IPS DF 6.9 (cell line): ENCODE measurements at places on chromosomes 1 and 21.

- no peak overlapping the region for H3K27ac ChIP-seq
- no peaks in the 10 kb centered on the region for H3K4me1 ChIP-seq
- no peaks in the 10 kb centered on the region for H3K36me3 ChIP-seq
- H3K27me3 ChIP-seq = no peaks in the 10 kb centered on the region
These were observed 116.5 kb downstream of the TBX15 start for GRCh38 chr1:118871582-118872171.

GRCh38 chr1:92376345-92376744 is 77.5 kb downstream of the RPAP2 start:
- H3K4me3 ChIP-seq = no peak overlapping the region
- DNase-seq = no peak
- no peak overlapping the region for H3K27ac ChIP-seq
- H3K4me1 ChIP-seq = no peaks in the 10 kb centered on the region

DNA sequence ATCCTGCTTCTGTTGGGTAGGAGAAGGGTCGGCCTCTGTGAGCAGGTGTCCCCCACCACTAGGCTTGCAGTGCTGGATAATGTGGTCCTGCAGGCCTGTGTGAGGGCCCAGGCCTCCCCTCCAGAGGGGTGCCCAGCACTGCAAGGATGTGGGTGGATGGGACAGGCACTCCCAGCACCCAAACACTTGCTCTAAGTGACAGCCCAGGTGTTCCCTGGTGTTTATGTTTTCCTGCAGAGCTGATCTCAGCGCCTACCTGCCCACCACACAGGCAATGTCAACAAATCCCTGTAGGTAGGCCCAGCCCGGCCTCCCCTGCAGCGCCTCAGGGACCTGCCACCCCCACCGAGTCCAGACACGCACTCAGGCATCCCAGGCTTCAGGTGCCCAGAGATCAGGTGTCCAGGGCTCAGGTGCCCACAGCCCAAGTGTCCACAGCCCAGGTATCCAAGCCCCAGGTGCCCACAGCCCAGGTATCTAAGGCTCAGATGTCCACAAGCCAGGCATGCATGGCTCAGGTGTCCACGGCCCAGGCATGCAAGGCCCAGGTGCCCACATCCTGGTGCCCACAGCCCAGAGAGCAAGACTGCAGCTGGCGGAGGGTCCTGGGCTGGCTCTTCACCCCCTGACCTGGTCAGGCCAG is 59.2 kb downstream of the WNT9A start:
- H3K27me3 ChIP-seq = no peaks in the 10 kb centered on the region
- peaks cover 9% of the 10 kb centered on the region for H3K4me1 ChIP-seq
- no peak overlapping the region for H3K27ac ChIP-seq
- H3K4me3 ChIP-seq = no peak overlapping the region

DNA sequence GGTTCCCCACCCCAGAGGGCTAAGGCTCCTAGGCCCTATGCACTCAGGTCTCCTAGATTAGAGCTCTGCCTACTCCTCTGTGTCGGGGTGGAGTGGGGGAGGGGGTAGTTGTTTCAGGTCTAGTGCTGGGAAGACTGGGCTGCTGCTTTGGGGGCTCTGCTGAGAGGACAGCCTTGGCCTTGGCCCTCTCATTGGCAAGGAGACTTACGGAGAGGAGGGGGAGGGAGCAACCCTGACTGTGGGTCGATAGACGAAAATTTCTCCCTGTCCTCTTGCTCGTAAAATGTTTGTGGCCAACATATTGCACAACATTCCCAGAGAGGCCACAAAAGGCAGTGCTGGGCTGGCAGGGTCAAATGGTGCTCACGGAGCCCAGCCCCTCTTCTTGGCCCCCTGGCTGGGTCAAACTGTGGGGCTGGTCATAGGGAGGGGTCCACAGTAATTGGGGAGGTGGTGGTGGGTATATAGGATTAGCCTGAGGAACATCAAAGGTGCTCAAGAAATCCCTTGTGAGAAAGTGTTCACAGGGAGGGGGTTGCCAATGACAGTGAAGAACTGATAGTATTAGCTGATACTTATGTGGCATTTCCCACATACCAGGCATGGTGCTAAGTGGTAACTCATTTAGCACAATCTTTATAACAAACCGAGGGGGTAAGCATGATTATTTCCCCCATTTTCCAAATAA is 8.5 kb upstream of the DMBX1 start:
- H3K36me3 ChIP-seq = no peaks in the 10 kb centered on the region
- peaks cover 20% of the 10 kb centered on the region for H3K27me3 ChIP-seq
- H3K4me1 ChIP-seq = peaks cover 14% of the 10 kb centered on the region
- no peak overlapping the region for H3K27ac ChIP-seq
- DNase-seq = no peak
- H3K4me3 ChIP-seq = no peak overlapping the region

GRCh38 chr1:67166196-67166595 is at the start of gene IL23R:
TSS of gene IL23R (plus strand) at chr1:67166454. CDS start at chr1:67168121, 1,667 bp downstream.
- no peak for DNase-seq
- H3K36me3 ChIP-seq = no peaks in the 10 kb centered on the region
- H3K27ac ChIP-seq = no peak within 1 kb of the TSS
- no peaks in the 10 kb centered on the region for H3K4me1 ChIP-seq
- H3K4me3 ChIP-seq = no peak within 1 kb of the TSS

- no peaks in the 10 kb centered on the region for H3K36me3 ChIP-seq
- H3K4me1 ChIP-seq = peaks cover 2% of the 10 kb centered on the region; the same call in 1 of the 2 replicates
- H3K4me3 ChIP-seq = no peak overlapping the region; the same call in 1 of the 2 replicates
- no peak for DNase-seq
- no peak overlapping the region for H3K27ac ChIP-seq
These were observed 749 bp downstream of the SDCCAG8 start for GRCh38 chr1:243256590-243256989.

DNA sequence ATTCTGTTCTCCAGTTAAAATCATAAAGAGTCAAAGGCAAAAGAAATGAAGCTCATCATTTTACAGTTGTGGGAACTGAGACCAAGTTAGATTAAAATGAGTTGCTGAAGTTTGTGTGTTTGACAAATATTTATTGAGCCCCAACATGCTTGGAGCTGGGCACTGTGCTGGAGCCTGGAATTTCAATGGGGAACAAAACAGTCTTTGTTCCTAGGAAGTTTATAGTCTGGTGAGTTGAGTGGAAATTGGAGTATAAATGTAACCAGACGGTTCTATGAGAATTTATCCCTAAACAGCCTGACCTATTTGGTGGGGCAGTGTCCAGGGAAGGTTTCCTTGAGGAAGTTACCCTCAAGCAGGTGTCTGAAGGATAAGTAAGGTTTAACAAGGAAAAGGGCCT is 294.4 kb downstream of the PRDM2 start:
- no peak overlapping the region for H3K4me3 ChIP-seq
- DNase-seq = no peak
- no peaks in the 10 kb centered on the region for H3K27me3 ChIP-seq
- no peaks in the 10 kb centered on the region for H3K4me1 ChIP-seq
- no peak overlapping the region for H3K27ac ChIP-seq

GRCh38 chr1:234769986-234770795 is 160.2 kb upstream of the IRF2BP2 start:
- peaks cover 2% of the 10 kb centered on the region; the same call in 1 of the 2 replicates for H3K4me1 ChIP-seq
- H3K36me3 ChIP-seq = no peaks in the 10 kb centered on the region
- no peak overlapping the region for H3K27ac ChIP-seq
- H3K27me3 ChIP-seq = no peaks in the 10 kb centered on the region
- H3K4me3 ChIP-seq = no peak overlapping the region
- no peak for DNase-seq

- no peaks in the 10 kb centered on the region for H3K27me3 ChIP-seq
- no peak overlapping the region for H3K27ac ChIP-seq
- no peaks in the 10 kb centered on the region for H3K36me3 ChIP-seq
- DNase-seq = no peak
These were observed 62.3 kb upstream of the ADARB1 start for GRCh38 chr21:45011911-45012661.

DNA sequence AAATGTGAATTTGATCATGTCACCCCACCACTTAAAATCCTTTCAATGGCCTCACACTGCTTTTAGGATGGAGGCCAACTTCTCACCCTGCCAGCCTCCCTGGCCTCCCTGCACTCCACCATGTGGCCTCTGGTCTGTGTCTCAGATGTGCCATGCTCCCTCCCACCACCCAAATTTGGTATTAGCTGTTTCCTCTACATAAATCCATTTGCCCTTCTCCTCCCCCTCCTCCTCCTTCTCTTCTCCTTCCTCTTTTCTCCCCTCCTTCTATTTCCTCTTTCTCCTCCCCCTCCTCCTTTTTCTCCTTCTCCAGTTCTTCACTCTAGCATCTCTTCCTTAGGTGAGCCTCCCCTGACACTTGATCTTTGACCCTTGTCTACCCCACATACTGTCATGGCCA is 16.7 kb upstream of the GUCA2B start:
- H3K27me3 ChIP-seq = no peaks in the 10 kb centered on the region
- H3K27ac ChIP-seq = no peak overlapping the region
- H3K36me3 ChIP-seq = no peaks in the 10 kb centered on the region
- H3K4me3 ChIP-seq = no peak overlapping the region
- H3K4me1 ChIP-seq = no peaks in the 10 kb centered on the region

GRCh38 chr1:98327220-98327861 is 334.2 kb upstream of the SNX7 start:
- H3K4me3 ChIP-seq = no peak overlapping the region
- no peaks in the 10 kb centered on the region for H3K36me3 ChIP-seq
- no peak for DNase-seq
- H3K27ac ChIP-seq = no peak overlapping the region

DNA sequence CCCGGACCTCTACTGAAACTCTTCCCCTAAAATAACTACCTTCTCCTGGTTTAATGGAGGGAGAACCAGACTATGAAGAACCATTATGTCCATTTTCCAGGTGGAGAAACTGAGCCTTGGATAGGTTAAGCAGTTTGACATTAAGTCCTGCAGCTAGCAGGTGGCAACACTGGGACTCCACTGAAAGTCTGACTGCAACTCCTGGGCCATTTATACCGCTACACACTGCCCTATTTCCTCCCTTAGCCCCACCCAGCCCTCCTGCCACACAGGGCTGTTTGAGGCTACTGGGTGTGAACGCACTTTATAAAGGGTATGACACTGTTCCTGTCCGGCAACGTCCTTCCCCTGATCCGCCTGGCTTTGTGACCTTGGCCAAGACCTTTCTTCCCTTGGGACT is 511 bp upstream of the INPP5B start:
- no peak overlapping the region for H3K4me3 ChIP-seq
- H3K4me1 ChIP-seq = no peaks in the 10 kb centered on the region
- no peaks in the 10 kb centered on the region; the same call in 1 of the 2 replicates for H3K36me3 ChIP-seq
- no peaks in the 10 kb centered on the region for H3K27me3 ChIP-seq
- no peak for DNase-seq
- H3K27ac ChIP-seq = no peak overlapping the region

DNA sequence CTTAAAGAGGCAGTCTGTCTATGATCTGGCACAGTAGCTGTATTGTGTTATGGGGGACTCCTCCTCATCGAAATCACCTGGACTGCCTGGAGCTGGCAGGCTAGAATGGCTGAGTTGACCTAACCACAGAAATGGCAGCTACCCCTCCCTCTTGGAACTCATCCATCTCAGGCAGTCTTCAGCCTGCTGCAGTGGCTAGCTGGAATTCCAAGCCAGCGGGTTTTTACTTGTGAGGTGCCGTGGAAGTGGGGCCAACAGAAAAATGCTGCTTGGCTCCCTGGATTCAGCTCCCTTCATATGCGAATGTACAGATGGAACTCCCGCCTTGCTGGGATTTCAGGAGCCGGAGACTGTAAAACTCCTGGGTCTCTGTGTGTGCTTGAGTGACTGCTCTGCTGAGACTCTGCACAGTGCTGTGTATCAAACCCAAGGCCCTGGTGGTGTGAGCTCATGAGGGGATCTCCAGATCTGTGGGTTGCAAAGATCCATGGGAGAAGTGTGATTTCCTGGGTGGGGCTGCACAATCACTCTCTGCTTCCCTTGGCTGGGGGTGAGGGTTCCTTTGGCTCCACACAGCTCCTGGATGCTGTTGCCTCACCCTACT is 316.9 kb downstream of the CTH start:
- H3K27ac ChIP-seq = no peak overlapping the region
- H3K27me3 ChIP-seq = no peaks in the 10 kb centered on the region
- DNase-seq = no peak
- H3K4me3 ChIP-seq = no peak overlapping the region
- H3K36me3 ChIP-seq = no peaks in the 10 kb centered on the region

- H3K4me1 ChIP-seq = no peaks in the 10 kb centered on the region
- H3K36me3 ChIP-seq = peaks cover 4% of the 10 kb centered on the region; the same call in 1 of the 2 replicates
- H3K27me3 ChIP-seq = no peaks in the 10 kb centered on the region
These were observed 91.9 kb downstream of the GTF2B start for GRCh38 chr1:88799491-88799890.
